ENCODE measurements at places on chromosomes 6 and 20. TPM values are rescaled to one million over a fixed set of nuclear protein-coding genes. Genes with fewer than 3 reads are reported as not detected.

- no peak for DNase-seq
These were observed 23.6 kb upstream of the ARMC12 start for GRCh38 chr6:35713006-35713767.

- DNase-seq, result no peak
These were observed 20.5 kb downstream of the CLVS2 start for GRCh38 chr6:123016431-123017103.

DNA sequence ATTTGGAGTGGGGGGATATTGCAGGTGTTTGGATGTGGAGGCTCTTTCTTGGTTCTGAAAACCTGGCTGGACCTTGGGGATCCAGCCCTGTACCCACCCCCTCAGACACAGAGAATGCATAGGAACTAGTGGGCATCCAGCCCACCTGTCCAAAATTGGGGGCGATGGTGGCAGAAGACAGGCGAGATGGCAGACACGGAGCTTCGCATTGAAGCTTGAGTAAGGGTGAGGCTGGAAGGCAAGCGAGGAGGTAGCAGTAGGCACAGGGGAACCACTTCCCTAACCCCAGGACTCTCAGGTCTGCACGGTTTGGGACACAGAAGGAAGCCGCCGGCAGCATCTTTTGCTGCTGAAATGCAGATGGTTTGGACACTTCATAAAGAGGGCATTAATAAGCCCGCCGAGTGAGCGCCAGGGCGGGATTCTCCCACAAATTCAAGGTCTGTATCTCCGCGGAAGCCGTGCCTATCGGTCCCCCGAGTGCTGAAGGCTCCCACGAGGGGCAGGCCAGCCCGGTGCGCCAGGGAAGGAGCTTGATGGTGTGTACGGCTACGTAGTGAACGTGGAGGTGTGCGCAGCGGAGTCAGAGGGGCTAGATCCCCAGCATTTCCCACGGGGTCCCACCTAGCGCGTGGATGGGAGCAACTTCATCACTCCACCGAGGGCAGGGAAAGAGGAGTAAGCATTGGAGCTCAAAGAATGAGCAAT, 1.6 kb upstream of the FOXA2 start:
- DNase-seq, result no peak

GRCh38 chr6:125075741-125076481, 77.7 kb upstream of the TPD52L1 start:
- DNase-seq, result no peak

GRCh38 chr6:101907356-101908217, 514.1 kb downstream of the GRIK2 start:
- DNase-seq, result no peak

- DNase-seq, result no peak
These were observed 91.7 kb downstream of the NCR2 start for GRCh38 chr6:41426888-41427641.

GRCh38 chr20:62885896-62886708, 24.5 kb upstream of the TCFL5 start:
- no peak for DNase-seq

- DNase-seq, result no peak
These were observed 22.9 kb upstream of the HMGA1 start for GRCh38 chr6:34213772-34214171.

DNA sequence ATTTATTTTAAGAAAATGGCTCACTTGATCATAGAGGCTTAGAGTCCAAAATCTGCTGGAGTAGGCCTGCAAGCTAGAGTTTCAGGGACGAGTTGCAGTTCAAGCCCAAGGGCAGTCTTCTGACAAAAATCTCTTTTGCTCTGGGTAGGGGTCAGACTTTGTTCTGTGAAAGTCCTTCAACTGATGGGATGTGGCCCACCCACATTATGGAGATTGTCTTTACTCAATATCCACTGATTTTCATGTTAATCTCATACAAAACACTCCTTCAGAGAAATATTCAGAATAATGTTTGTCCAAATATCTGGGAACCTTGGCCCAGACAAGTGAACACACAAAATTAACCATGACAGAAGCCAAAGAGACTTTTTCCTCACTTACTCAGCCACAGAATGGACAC, 98.6 kb upstream of the RSPO3 start:
- DNase-seq, result no peak

- peak; percentile 13 for DNase-seq
These were observed 7.0 kb downstream of the TMEM244 start for GRCh38 chr6:129853996-129854711.

DNA sequence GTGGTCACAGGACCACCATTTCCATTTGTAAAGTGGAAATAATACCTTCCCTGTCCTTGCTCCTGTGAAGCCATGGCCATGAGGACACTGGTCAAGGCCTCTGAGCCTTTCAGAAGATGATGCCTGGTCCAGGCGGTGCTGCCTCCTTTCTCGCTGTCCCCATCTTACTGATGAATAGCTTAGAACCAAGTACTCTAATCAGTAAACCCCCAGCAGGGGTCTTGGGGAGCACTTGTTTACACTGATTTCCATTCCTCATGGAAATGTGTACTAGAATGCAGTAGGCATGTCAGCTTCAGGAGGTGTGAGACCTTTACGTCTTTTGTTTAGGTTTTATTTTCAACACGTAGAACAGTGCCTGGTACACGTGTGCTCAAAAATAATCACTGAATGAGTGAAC, 75.1 kb downstream of the DZANK1 start:
- DNase-seq, result no peak

DNA sequence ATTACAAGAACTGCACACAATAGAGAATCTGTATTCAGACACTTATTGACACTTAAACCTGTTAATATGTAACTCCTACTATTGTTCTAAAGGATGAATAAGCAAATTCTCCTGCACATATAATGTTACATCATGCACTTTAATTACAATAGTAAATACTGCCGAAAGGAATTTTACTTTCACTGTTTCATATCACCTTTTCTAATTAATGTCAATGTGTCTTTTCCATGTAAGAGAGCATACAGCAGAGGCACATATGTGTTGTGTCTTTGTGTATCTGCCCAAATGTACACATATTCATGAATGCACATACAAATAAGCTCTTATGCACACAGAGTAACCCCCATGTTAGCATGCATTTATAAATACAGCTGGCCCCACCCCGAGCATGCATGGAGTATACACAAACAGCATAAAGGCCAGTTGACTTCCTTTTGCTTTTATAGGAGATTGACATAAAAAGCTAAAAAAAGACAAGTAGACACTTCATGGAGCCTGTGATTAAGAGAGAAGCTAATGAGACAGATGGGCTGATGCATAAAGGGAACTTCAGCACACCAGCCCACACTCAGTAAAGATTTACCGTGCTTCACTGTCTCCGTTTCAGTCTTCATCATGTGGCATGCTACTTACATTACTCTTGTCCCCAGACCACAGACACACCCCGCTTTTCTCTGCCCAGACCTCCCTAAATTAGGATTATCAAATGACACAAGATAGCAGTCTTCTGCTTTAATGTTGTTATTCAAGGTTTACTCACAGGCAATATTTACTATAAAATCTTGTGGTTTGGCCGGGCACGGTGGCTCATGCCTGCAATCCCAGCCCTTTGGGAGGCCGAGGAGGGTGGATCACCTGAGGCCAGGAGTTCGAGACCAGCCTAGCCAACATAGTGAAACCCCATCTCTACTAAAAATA, 184.6 kb downstream of the ATXN1 start:
- DNase-seq, result peak; percentile 81

GRCh38 chr6:7904654-7905319, 5.8 kb downstream of the TXNDC5 start:
- DNase-seq, result no peak

DNA sequence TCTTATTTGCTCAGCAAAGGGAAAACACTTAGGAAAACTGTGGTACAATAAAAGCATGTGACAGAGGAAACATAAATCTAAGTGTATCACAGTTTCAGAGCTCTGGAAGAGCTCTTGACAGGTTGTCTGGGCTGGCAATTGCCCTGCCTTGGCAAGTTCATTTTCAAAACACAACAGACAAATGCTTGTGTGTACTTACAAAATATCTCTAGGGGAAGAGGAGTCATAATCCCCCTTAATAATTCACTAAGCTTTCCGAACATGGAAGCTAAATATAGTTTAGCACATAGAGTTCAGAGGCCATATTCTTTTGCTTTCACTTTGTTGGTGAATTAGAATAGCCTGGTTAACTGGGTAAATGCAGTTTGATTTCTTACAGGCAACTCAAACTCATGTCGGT, 211.6 kb upstream of the THEMIS start:
- no peak for DNase-seq

The DNAAF9 gene
- not detected for total RNA-seq

The TP53TG5 gene
- 1.6 TPM for total RNA-seq

The TRAPPC3L gene
- total RNA-seq, result not detected

The SPO11 gene
- not detected for total RNA-seq
